ENCODE measurements at places on chromosomes 4 and X. TPM values are rescaled to one million over a fixed set of nuclear protein-coding genes. Genes with fewer than 3 reads are reported as not detected.

CDKL2 gene
- total RNA-seq, result not detected

ELK1 gene
- total RNA-seq, result 27.8 TPM

DCAF8L2 gene
- total RNA-seq, result not detected

SLC30A9 gene
- total RNA-seq, result 73.8 TPM

PASD1 gene
- total RNA-seq, result not detected

Measured in heart right ventricle (tissue), 16 donors.